Hypothalamus (tissue), 51 donors: ENCODE measurements at places on chromosomes 5 and 9.
A peak's percentile ranks its signal among the peaks of the same experiment; 100 is the strongest.

- DNase-seq, result no peak
Measured at GRCh38 chr5:122408592-122409224, 96.7 kb downstream of the SNCAIP start.

- no peak for DNase-seq
Measured at GRCh38 chr5:34900652-34901051, 14.7 kb downstream of the RAD1 start.

- DNase-seq, result no peak
Measured at GRCh38 chr9:2725126-2725525, 7.8 kb downstream of the KCNV2 start.

- no peak for DNase-seq
Measured at GRCh38 chr5:150587856-150588595, 52.4 kb upstream of the SYNPO start.

DNA sequence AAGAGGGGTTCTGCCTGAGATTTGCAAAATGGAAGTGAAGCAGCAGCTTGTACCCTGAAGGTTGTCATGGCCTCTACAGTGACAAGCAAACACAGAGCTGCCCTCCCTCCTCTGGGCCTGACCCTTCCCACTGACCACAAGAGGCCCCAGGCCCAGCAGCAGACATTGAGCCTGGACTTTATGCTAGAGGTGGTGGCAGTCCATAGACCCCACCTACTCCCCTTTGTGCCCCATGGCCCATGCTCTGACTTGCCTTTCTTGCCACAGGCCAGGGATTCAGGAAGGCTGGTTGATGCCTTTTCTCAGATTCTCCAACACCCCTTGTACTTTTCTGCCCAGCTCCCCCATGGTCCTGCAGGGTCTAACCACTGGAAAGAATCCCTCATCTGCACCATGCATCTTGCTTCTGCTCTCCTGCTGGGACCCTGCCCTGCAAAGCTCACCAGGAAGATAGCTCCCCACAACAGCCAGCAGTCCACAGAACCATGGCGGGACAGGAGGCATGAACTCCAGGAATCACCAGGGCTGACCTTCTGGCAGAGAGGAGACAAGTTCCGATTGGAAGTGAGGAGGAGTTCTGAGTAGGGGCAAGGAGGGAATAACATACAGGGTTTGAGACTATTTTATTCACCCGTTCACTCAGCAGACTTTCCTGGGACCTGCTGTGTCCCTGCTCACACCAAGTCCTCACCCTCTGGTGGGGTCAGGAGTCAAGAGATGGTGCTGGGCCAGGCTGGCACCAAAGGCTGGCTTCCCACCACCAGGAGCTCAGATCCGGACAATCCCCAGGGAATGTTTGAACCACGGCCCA, 263.8 kb downstream of the SYK start:
- DNase-seq, result no peak

DNA sequence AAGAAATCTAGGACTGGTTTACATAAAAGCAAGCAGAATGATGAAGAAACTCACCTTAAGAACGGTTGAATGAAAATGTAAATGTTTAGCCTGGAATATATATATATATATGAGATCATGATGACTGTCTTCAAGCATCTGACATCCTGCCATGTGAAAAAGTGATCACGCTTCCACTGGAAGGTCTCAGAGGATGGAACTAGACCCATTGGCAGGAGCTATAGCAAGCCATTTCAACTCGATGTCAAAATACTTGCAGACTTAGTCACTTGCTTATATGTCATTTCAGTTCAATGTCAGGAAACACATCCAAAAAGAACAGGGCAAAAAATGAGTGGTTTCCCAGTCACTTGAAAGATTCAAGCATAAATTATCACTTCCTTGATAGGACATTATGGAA, 22.2 kb upstream of the TMEM161B start:
- DNase-seq, result no peak

DNA sequence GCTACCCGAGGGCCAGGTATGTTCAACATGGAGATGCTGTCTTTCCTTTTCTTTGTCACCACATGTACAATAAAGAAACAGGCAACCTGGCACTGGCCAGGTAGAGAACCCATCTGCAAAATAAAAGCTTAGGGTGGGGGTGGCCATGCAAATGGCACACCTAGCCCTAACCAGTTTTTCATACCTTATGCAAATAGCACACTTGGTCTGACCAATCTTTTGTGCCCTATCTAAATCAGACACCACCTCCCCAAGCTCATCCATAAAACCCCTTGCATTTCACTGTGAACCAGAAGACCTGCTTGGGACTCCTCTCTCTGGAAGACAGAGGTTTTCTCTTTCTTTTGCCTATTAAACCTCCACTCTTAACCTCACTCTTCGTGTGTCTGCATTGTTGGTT, 33.9 kb downstream of the JAKMIP2 start:
- DNase-seq, result no peak

- no peak for DNase-seq
Measured at GRCh38 chr5:5183933-5184332, 43.8 kb downstream of the ADAMTS16 start.

GRCh38 chr5:107496466-107496865, 174.3 kb downstream of the EFNA5 start:
- DNase-seq, result no peak

DNA sequence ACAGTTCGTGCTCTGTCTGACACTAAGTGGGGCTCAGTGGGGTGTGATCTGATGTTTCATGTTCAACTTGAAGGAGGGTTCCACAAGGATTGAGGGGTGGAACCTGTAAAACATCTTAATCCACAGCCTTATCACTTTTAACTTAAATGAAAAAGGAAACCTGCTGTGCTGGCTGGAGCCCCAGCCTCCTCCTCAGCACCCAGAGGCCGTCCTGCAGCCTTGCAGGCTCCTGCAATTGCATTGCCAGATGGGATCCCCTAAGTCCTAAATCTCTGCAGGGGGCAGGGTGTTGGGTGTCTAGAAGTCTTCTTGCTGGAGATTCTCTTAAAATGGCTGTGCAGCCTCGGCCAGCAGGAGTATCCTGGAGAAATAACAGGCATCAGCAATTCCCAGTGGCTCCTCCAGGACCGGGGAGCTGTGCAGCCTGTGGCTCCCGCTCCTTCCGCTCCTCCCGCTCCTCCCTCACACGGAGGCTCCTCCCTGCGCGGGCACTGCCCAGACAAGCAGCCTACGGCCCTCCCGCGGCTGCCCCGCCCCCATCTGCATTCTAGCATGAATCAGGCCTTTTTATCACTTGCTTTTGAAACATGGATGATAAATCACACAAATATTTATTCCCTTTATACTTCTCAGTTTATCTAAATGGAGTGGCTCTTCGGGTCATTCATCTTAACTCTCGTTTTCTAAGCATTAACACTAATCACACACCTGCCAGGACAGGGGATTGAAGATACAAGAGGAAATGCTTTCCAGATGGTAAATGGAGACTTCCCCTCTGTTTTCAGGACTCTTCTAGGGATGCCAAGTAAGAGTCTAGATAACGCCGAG, 131.0 kb downstream of the ADAMTS16 start:
- peak; percentile 40 for DNase-seq

DNA sequence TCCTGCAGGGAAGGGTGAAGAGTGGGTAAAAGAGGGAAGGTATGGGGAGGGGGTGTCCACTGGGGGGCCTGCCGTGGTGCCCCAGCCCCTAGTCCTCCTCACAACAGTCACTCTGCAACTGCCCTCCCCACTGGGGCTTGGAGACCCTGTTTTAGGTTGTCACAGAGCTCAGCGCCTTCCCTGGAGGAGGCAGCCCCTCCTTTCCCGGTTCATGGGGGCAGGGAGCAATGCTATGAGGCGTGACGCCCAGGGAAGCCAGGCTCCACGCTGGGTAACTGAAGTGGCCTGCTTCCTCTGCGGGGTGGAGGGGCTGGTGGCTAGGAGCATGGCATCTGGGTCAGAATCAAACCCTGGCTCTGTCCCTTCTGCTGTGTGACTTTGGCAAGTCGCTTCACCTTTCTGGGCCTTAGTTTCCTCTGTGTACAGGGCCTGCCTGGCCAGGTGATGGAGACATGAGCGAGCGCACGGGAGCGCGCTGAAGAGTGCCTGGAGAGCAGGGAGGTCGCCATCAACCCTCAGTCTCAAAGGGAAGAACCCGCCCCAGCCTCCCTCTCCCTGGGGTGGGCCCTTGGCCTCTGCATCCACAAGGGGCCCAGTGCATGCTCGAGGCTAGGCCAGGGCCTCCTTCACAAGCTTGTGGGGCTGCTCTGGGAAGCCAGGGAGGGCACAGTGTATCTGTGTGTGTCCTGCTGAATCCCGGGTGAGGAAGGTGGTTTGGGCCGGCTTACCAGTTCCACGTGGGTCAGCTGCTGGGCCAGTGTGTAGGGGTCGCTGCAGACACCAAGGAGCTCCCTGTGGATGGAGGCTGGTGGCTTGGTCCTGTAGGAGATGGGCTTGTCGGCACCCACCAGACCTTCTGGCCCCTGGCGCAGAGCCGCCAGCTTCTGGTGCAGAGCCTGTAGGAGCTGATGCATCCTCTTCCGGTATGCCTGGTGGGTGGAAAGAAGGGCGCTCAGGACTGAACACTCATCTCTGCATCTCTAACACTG, 56.4 kb upstream of the RNF130 start:
- no peak for DNase-seq

- no peak for DNase-seq
Measured at GRCh38 chr9:27627188-27627564, 53.9 kb upstream of the C9orf72 start.

GRCh38 chr9:104960662-104961061, 32.7 kb upstream of the ABCA1 start:
- no peak for DNase-seq

- DNase-seq, result no peak
Measured at GRCh38 chr9:84386753-84387152, 46.2 kb upstream of the SLC28A3 start.

GRCh38 chr5:177334155-177334551, 17.3 kb downstream of the LMAN2 start:
- no peak for DNase-seq

DNA sequence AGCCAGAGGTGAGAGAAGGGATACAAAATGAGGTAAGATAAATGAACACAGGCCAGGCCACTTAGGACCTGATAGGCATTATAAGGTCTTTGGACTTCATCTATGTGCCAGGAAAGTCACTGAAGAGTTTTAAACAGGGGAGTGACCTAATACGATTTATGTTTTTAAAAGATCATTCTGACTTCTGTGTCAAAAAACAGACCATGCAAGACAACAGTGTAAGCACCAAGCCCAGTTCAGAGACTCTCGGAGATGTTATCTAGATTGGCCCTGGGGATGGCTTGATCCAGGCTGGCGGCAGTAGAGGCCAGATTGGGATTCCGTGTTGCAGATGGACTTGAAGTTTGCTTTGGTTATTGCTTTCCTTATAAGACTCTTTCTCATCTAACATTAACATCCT, 43.0 kb upstream of the DPYSL3 start:
- DNase-seq, result no peak

GRCh38 chr5:74173665-74174064, 466.9 kb downstream of the ENC1 start:
- no peak for DNase-seq

- DNase-seq, result no peak
Measured at GRCh38 chr9:73162987-73163768, 11.5 kb downstream of the ANXA1 start.

DNA sequence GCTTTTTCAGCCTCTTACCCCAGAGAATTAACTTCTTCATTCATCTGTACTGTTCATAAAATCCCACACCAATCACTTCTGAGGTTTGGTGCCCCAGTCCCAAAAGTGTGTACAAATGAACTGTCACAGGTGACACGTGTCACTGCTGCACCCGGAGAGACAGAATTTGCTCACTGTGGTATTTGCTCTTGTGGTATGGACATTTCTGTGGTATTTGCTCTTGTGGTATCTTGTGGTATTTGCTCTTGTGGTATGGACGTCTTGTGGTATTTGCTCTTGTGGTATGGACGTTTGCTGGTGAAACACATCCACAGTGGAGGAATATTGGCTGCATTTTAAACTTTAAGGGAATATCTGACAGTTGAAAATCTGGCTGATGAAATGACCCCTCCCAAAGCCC, 214.9 kb upstream of the DAP start:
- no peak for DNase-seq

DNA sequence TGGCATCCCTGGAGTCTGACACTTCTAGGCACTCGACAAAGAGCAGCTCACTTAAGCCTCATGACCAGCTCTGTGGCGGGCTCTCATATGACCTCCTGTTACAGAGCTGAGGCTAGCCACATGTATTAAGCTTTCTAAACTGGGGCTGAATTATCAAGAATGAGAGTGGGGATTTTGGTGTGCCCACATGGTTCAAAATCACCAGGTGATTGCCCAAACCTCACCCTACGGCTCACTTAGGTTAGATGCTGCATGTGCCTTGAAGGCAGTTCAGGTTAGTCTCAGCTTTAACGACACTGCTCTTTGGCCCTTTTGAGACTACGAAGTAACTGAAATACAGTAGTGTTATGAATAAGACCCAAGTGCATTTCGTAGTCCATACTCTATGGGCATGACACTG, 39.4 kb upstream of the SMIM32 start:
- no peak for DNase-seq

- no peak for DNase-seq
Measured at GRCh38 chr5:163193886-163194285, 243.5 kb upstream of the CCNG1 start.

DNA sequence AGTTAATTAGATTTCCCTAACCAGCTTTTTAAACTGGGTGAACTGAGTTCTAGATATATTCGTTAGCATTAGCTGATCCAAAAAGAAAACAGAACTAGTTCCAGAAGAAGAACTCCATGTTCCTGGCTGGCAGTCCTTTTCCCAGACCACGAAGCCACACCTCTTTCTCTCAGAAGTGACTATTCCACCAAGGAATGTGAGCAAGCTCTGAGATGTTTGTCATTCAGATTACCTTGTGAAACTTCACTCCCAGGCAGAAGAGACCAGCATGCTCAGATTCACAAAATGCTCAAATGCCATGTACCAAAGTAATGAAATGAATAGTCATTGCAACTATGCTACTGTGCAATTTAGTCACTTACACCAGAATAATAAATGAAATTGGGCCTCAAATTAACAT, 4.4 kb upstream of the SSBP2 start:
- no peak for DNase-seq

DNA sequence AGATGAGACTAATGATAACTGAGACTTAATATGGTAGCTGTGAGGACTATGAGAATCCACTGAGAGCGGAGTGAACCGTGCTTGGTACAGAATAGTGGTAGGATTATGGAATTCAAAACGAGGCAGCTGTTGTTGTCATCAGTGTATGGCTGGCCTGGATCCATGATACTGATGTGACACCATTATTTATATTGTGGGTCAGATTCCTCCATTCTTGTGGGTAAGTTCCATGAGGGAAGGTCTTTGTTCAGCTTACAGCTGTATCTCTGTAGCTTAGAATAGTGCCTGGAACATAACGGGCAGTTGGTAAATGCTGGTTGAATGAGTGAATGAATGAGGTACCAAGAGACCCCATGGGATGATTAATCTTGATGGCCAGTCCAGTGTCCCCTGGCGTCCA, 61.8 kb downstream of the ACER2 start:
- no peak for DNase-seq

- no peak for DNase-seq
Measured at GRCh38 chr5:143226872-143227271, 176.6 kb downstream of the NR3C1 start.

GRCh38 chr5:135241536-135241935, 157.5 kb downstream of the MACROH2A1 start:
- DNase-seq, result no peak
